Activated CD8-positive, alpha-beta memory T cell treated with anti-CD3 and anti-CD28 coated beads for 1 hour (primary cell): ENCODE measurements at places on chromosomes 4 and X.

GRCh38 chr4:173411106-173411693 is 12.3 kb upstream of the SCRG1 start:
- no peak for DNase-seq

- DNase-seq = no peak
These were observed 187.2 kb downstream of the FBXW7 start for GRCh38 chr4:152348670-152349069.

DNA sequence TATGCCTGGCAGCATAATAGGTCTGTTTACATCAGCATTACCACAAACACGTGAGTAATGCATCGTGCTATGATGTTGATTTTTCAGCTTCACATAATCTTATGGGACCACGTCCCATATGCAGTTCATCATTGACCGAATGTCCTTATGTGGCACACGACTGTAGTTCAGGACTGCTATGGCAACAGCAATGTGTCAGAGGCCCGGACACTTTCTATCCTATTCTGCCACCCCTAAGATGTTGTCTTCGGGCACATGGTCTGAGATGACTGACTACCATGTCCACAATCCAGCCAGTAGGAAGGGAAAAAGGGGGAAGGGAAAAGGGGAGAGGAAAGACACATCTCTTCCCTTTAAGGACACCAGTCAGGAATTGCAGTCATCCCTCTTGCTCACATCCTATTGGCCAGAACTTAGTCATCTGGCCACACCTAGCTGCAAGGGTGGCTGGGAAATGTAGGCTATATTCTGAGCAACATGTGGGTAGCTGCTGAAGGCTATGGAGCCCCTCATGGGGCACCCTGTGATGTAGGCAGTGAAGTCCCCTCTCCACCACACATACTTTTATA is 196.0 kb upstream of the RBPJ start:
- no peak for DNase-seq

DNA sequence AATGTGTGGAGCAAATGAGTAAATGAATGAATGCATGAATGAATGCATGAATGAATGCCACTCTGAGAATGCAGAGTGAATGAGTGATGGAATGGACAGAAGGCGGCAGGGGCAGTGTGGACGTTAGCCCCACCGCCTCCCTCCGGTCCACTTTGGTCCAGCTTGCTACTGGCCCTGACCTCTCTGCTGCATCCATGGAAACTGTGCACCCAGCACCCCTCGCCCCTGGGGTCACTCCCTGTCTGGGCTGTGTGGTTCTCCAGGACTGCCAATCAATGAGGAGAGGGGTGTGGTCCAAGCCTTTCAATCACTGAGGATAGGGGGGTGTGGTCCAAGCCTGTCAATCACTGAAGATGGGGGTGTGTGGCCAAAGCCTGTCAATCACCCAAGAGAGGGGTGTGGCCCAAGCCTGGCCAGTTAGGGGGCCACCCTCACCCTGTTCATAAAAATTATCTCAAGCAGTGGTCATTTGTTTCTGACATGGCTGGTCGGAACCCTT is 39.2 kb upstream of the ASMTL start:
- no peak for DNase-seq

GRCh38 chr4:40114206-40114605 is 57.6 kb downstream of the N4BP2 start:
- no peak for DNase-seq

- no peak for DNase-seq
These were observed 187.8 kb upstream of the MBNL3 start for GRCh38 chrX:132676561-132677186.

GRCh38 chrX:74922922-74923543 is 2.2 kb downstream of the NEXMIF start:
- DNase-seq = no peak

GRCh38 chr4:16205298-16206164 is 20.7 kb downstream of the TAPT1 start:
- no peak for DNase-seq

GRCh38 chrX:47523713-47524166 is 37.3 kb upstream of the ARAF start:
- no peak for DNase-seq

DNA sequence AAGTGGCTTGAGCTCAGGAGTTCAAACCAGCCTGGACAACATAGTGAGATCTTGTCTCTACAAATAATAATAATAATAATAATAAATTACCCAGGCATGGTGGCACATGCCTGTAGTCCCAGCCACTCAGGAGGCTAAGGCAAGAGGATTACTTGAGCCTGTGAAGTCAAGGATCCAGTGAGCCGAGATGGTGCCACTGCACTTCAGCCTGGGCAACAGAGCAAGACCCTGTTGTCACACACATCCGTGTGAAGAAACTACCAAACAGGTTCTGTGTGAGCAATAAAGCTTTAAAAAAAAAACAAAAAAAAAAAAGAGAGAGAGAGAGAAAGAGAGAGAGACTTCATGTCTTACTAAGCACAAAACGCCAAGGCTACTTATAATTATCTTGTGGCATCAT is 42.5 kb downstream of the ANOS1 start:
- no peak for DNase-seq

GRCh38 chrX:109936114-109936513 is 66.8 kb upstream of the TMEM164 start:
- DNase-seq = no peak

- no peak for DNase-seq
These were observed 21.8 kb upstream of the IQSEC2 start for GRCh38 chrX:53303195-53303594.
